NCI-H146 (cell line): ENCODE measurements at places on chromosomes 11 and 22.
A peak's percentile ranks its signal among the peaks of the same experiment; 100 is the strongest.

- DNase-seq: no peak
Measured at GRCh38 chr11:86156397-86156955, 87.6 kb upstream of the PICALM start.

GRCh38 chr11:2419638-2420501 is 19.3 kb downstream of the TSSC4 start:
- DNase-seq: peak; percentile 71

DNA sequence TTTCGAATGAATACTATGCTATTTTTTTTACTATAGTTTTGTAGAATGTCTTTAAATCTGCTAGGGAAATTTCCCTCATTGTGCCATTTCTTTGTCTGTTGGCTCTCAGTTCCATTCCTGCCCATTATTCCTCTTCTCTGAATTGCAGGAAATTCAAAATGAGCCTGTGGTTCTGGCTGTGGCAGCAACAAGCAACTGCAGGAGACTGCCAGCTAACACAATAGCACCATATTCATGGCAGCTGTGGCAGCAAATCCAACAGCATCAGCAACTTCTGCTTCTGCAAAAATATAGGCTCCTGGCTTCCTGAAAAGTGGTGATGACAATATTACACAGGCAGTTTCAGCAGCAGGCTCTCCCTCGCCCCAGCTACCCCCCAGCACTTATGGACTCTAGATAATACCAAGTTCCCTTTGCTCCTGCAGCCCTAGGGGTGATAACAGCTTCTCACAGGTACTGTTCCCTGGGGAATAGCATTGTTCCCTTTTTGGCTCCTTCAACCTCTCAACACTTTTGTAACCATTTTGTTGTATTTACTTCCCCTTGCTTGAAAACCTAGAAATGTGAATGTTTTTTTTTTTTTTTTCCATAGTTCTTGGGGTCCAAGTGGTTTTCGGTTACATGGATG is 9.3 kb downstream of the PATE4 start:
- no peak for DNase-seq

DNA sequence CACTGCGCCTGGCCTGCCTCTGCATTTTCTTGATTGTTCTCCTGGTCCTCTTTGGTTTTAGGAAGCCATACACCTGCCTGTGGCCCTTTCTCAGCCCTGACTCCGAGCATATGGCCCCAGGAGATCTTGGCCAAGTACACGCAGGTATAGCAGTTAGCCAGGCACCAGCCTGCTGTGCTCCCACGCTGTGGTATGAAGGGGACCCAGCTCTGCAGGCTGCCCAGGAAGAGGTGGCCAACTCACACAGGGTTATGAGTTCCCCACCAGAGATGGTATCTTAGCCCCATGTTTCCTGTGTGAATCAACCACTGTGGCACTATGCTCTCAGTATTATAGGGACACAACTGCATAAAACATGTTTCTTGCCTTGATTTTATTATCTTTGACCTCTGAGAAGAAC is 31.1 kb downstream of the SGSM3 start:
- DNase-seq: no peak

DNA sequence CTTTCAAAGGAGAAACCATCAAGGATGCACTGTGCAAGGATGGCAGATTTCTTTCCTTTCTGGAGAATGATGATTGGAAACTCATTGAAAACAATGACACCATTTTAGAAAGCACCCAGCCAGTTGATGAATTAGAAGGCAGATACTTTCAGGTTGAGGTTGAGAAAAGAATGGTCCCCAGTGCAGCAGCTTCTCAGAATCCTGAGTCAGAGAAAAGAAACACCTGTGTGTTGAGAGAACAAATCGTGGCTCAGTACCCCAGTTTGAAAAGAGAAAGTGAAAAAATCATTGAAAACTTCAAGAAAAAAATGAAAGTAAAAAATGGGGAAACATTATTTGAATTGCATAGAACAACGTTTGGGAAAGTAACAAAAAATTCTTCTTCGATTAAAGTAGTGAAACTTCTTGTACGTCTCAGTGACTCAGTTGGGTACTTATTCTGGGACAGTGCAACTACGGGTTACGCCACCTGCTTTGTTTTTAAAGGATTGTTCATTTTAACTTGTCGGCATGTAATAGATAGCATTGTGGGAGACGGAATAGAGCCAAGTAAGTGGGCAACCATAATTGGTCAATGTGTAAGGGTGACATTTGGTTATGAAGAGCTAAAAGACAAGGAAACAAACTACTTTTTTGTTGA is 9.8 kb downstream of the FAM111A start:
- no peak for DNase-seq

DNA sequence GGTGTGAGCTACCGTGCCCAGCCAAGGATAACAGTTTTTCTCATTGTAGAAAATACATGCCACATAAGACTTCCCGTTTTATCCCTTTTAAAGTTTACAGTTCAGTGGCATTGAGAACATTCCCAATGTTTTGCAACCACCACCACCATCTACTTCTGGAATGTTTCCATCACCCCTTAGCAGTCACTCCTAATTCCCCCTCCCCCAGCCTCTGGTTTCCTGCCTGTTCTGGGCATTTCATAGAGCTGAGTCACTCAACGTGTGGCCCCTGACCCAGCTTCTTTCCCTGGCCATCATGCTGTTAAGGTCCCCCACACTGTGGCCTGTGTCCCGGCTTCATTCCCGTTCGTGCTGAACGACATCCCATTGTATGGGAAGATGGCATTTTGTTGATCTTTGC is 30.7 kb downstream of the FGF4 start:
- DNase-seq: no peak

DNA sequence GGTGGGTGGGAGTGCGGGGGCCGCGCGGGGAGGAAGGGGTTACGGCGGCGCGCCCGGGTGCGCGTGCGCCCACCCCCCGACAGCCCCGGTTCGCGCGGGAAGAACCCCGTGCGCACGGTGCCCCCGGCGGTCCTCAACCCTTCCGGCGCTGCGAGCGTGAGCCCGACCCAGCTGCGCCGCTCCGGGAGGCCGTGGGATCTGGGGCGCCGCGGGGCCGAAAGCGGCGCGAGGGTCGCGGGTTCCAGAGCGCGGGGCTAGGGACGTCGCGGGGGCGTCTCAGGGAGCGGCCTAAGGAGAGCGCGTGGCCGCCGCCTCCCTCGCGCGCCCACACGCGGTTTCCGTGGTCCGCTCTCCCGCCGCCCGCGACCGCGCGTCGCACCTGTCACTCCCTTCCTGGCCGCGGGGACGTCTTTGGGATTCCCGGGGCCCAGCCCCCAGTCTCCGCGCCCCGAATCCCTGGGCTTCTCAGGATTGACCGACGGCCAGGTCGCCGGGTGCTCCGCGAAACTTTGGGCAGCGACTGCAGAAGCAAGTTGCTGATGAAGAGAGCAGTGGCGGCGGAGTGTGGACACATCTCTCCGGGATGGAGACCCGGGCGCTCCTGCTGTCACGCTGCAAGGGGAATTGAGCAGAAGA is 582 bp downstream of the SREBF2 start:
- peak; percentile 30 for DNase-seq

DNA sequence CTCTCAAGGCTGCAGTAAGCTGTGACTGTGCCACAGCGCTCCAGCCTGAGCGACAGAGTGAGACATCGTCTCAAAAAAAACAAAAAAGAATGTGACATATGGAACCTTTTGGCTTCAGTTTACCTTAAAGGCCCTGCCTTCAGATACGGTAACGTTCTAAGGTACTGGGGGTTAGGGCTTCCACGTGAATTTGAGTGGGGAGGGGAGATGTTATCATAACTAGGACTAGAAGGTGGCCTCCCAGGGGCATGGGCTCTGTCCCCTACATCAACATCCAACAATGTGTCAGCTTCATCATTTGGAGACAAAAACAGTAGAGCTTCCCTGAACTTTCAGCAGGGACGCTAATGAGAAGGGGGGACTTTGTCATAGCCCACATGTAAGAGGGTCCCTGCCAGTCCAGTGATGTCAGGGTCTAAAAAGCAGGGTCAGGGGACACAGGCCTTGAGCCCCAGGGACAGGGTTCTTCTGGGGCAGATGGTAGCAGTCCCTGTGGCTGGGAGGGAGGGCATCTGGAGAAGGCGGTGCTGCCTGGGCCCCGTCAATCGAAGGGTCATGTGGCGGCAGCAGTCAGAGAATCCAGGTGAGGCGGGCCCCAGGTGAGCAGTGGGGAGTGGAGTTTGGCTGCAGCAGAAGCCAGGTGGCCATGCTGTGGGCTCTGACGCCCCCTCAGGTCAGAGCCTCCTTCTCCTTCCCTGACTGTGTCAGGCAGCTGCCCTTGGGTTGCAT is 79.8 kb downstream of the BCR start:
- peak; percentile 16 for DNase-seq

DNA sequence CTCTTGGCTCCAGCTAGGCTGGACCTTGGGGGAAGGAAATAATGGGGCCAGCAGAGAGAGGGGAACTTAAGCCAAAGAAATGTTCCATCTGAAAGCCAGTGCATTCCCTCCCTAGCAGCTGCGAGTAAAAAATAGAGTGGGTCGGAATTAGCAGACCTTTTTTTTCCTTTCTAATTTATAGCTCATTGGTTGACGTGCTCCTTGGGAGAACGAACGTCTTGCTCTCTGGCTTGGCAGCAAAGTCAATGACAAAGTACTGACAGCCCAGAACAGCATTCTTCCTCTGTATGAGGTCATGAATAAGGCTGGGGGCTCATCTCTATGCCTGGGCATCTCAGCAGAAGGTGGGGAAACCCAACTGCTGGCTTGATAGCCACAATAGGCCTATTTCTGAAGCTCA is 65.0 kb downstream of the SEZ6L start:
- DNase-seq: no peak

- DNase-seq: no peak
Measured at GRCh38 chr11:85596886-85597285, 30.3 kb downstream of the DLG2 start.

- DNase-seq: no peak
Measured at GRCh38 chr22:17228725-17229126, 9.5 kb upstream of the ADA2 start.

- DNase-seq: no peak
Measured at GRCh38 chr11:12683874-12684273, 9.7 kb downstream of the TEAD1 start.

- no peak for DNase-seq
Measured at GRCh38 chr11:66595245-66595904, 2.4 kb downstream of the CCS start.

DNA sequence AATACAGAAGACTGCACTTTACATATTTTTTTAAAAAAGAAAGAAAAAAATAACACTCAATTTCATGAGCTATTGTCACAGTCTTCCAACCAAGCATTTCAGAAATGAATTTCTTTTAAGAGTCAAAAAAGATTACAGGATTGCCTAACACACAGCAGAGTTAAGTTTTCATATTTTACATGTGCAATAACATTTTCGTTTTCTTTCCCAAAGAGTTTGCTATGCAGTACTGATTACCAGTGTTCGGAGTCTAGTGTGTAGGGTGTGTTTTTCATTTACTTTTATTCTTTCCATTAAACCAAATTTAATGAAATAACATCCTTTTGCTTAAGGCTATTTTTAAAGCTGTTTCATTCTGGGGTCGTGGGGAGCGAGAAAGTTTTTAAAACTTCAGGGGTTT is 53.2 kb downstream of the MN1 start:
- no peak for DNase-seq

DNA sequence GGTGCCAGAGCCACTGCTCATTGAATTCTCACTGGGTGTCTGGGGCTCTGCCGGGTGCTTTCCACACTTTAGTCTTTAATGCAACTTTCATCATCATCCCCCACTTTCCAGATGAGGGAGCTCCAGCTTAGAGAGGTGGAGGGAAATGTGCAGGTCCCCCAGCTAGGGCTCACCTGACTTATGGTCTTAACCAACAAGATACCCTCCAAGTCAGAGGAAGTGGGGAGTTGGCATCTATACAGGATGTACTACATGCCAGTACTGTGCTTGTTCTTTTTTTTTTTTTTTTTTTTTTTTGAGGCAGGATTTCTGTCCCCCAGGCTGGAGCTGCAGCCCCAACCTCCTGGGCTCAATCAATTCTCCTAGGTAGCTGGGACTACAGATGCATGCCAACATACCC is 26.3 kb downstream of the C22orf42 start:
- DNase-seq: no peak

- DNase-seq: peak; percentile 77
Measured at GRCh38 chr22:41620589-41621098, at the start of gene DESI1. TSS of gene DESI1 (minus strand) at chr22:41621043. CDS start at chr22:41620839, 204 bp downstream.

- no peak for DNase-seq
Measured at GRCh38 chr11:16807306-16807705, 68.9 kb downstream of the C11orf58 start.

DNA sequence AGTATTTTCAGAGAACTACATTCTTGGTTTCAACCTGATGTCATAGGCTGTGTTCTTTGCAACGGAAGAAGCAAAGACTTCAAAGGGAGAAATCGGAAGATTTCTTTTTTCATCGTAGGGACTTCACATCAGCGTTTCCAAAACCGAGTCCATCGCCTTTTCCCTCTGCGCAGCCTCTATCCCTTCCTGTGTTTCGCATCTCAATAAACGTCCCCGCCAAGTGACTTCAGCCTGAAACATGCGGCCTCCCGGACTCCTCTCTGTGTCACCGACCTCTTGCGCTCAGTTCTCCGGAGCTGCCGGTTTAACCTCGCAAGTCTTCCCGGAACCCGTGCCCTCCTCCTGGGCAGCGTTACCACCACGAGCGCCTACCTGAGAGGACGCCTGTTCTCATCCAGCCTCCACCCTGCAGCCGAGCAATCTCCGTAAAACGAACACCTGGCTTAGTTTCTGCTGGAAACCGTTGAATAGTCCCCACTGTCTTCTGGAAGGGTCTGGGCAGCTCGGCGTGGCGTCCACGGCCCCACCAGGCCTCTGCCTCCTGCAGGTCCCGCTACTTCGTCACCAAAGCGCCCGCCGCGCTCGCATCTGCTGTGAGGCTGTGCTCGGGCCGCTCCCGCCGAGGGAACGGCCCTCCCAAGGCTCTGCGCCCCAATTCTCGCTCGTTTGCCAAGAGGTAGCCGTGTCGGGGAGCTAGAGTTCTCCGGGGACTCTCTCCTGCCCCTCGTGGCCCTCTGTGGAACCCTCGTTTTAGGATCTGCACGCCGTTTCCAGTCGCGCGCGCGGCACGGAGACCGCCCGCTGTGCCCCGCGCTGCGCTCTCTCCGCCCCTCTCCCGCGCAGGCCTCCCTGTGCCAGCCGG is at the start of gene GLB1L3:
Gene GLB1L3 (plus strand): TSS at position 846 of the 862 bp plus-strand sequence. CDS start 362 bp downstream, outside the sequence.
- peak; percentile 82 for DNase-seq

GRCh38 chr22:17641269-17641668 is 2.7 kb downstream of the BCL2L13 start:
- DNase-seq: no peak

DNA sequence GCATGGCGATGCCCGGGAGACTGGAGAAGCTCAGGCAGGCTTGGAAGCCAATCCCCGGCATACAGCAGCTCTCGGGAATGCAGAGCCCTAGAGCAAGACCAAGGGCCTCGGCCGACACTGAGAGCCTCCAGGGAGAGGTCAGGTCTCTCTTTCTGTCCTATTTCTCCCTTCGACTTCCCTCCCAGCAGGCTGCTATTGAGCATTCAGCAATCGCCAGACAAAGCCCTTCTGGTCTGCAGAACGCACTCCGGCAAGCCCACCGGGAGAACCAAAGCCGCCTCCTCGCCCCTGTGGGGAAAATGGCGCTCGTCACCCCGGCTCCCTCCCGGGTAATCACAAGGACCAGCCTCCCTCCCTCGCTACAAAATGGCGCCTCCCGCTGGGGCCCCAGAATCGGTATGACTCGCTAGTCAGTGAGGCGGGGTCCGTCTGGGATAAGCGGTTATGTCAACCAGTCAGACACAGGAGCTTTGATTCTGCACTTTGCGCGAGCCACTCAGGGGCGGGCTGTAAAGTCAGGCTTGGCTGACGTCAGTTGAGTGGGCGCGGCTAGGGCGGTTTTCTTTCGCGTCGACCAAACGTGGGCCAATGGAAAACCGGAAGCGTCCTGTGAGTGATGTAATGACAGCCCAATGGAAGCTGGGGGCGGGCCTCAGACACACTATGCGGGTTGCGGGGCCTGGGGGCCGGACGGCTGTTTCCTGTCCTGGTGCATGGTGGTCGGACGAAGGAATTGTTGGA is at the start of gene ZNF143:
Gene ZNF143 (plus strand): TSS at position 691 of the 741 bp plus-strand sequence. CDS start 10,297 bp downstream, outside the sequence.
- peak; percentile 100 for DNase-seq

- DNase-seq: no peak
Measured at GRCh38 chr22:23563111-23563510, 17.0 kb downstream of the IGLL1 start.
